ENCODE measurements at places on chromosomes 1 and 21. TPM values are rescaled to one million over a fixed set of nuclear protein-coding genes. Genes with fewer than 3 reads are reported as not detected.

DNA sequence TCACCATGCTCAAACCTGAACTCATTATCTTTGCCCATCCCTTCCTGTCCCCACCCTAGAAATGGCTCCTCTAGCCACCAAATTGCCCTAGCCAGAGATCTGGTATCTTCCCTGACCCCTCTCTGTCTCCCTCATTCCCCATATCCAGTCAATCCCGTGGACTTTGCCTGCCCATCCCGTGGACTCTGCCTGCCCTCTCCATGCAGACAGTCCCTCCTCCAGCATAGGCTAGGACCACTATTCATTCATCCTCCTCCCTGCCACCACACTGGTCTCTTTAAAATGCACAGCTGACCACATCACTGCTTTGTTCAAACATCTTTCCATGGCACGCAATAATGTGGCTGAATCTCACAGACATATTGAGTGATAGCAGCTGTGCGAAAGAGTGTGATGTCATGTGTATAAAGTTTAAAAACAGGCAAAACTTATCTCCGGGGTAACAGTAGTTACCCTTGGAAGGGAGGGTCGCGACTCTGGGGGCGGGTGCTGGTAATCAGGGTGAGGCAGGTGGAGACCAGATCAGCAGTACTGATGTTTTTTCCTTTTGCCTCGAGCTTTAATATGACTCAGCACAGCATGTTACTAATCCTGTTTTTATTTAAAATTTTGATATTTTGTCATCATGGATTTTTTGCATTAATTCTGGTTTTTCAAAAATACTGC is 4.8 kb upstream of the SLC2A1 start:
- DNase-seq: no peak

DNA sequence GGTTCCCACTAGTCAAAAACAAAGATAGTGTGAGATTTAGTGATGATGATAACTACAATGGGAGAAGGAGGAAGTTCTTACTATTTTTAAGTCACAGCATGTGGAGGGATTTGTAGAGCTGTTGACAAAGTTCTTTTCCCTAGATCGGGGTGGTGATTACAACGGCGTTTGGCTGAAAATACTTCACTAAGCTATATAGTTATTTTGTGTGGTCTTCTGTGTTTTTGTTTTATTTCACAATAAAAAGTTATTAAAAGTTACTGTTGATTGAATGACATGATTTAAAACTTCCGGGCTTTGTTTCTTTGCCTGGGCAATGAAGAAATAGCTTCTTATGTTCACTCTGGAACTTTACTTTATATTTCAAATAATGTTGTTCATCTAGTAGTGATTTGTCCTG is 47.3 kb upstream of the SSX2IP start:
- DNase-seq: no peak

DNA sequence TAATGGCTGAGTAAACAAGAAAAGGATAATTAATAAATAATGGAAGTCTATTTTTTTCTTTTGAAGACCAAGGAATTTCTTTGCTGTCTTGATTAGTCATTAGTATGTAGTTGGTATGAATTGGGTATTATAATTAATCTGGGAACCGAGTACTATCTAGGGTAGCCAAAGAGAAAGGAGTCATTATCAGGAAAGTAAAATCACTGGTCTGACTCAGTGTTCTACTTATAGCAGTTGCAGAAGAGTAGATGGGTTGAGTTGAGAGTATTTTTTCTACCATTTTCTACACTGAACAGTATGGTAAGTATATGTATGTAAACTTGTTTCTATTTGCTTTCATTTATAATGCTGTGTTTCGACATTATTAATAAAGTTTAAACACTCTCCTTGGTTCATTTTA is 26.6 kb downstream of the CDC14A start:
- no peak for DNase-seq

DNA sequence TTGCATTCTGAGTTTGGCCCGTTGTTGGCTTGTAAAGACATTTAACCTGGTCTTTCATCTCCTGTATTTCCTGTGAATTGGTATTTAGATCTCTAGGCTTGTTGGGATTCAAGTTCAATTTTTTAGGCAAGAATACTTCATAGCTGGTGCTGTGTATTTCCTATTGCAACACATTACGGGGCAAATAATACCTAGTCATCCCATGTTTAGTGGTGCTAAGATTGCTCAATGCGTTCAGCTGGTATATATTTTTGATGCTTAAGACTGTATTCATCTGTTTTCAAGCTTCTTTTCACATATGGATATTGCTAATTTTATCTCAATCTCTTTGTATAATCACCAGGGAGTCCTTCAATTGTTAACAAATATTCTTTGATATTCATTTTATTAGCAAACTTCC is 87.5 kb upstream of the ZBTB18 start:
- DNase-seq: no peak

Gene C1orf167
- 2.7 TPM for total RNA-seq

DNA sequence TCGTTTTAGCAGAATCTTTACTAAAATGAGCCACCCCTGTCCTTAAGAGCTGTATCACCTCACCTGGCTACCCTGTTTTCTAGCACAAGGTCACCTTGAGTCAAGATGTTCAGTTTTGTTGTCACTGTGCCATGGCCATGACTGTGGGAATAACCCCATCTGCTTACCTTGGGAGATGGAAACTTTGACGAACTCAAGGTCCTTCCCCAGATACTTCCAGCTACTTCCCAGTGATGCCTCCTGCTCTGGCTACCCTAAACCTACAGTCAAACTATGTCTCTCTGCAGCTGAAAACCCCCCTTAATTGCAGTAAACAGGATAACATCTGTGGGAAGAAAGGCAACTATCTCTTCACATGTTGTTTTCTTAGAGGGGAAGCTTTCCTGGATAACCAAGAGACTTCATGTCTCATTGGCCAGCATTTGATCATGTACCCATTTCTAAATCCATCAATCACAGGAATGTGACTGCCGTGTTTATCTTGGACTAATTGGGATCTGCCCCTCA is 89.5 kb upstream of the C1orf21 start:
- DNase-seq: no peak

DNA sequence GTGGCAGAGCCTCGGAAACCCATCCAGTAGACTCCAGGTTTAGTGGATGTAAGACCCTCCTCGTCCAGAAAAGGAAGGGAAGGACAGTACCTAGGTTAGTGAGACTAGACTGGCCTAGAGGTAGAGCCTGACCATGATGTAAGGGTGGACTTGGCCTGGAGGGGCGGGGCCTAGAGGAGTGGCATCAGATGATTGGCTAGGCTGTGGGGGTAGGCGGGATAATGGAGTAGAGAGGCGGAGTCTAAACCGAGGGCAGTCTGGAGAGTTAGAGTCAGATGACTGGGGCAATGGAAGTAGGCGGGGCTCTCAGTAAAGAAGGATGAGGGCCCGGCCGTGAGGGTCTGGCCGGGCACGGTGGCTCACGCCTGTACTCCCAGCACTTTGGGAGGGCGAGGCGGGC is 70.1 kb downstream of the EPHB2 start:
- no peak for DNase-seq

DNA sequence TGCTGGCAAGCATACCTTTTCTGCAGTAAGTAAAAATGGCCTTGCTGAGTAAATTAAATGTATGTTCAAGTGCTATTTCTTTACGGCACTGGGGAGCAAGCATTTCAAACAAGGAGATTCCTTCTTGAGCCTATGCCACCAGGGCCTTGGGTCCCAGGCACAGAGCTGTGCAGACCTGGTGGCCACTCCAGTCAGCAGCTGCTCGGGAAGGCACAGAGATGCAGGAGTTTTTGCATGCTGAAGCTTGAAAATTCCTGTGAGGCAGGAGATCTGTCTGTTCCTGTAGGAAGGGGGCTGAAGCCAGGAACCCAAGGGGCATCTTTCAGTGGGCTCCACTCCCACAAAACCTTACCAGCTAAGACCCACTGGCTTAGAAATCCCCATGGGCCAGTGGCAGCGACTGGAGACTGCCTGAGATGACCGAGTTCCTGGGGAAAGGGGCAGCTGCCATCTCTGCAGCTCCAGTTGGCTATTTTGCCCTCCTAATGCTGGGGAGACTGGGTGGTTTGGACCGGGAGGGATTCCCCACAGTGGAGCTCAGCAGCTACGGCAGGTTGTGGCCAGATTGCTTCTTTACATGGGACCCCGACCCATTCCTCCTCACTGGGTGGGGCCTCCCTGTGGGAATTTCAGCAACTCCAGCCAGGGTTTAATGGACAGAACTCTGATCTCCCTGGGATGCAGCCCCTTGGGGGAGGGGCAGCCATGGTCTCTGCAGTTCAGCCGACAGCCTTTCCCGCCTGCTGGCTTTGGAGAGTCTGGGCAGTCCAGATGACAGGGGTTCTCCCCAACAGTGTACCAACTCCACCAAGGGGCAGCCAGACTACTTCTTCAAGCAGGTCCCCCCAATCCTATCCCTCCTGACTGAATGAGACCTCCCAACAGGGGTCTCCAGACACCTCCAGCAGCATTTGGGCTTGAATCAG is 8.4 kb upstream of the PGBD2 start:
- no peak for DNase-seq

- DNase-seq: no peak
Measured at GRCh38 chr1:230189341-230189740, 122.3 kb downstream of the GALNT2 start.

DNA sequence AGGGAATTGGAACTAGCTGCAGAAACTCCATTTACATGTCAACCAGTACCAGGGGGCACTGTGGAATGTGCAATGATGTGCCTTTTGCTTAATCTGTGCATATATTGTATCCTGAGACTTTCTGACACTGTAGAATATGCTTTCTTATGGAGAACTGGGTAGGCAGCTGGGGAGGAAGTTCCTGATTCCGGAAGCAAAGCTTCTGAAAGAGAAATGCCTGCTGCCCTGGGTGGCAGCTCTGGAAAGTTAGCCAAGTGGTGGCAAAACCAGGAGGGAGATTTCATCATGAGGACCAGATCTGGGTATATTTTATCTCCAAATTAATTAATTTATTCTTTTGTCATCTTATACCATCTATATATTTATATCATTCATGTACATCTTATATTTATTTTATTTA is 116.7 kb downstream of the XCL2 start:
- no peak for DNase-seq

DNA sequence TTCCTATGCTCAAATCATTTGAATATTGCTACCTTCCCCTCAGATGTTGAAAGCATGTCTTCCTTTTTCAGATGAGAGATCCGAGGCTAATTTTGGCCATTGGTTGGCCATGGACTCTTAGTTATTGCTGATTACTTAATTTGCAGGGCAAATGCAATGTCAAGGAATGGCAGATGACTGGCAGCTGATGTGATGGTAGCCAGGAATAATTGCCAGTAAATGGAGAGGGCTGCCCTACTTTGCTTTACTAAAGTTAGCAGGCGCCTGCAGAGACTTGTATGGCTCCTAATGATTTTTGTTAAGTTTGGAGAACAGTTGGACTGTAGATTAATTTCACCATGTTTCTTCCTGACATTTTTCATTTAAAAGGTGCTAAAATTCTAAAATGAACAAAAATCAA is 128.9 kb downstream of the XCL2 start:
- DNase-seq: no peak

DNA sequence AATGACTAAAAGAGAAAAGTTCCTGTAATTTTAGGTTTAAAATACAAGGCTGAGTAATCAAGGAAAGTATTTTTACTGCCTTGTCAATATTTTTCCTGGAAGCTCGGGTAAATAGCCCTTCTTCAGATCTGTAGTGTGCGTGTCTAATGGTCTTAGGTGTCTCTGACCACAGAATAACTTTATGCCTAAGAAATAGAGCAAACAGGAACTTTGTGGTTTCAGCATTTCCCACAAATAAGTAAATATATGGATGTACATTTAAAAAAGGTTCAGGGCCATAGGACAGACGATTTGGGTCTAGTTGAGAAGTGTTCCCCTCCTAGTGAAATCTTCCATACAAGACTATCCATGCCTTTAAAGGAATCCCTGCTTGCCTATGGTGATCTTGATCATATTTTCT is 107.0 kb downstream of the ZC3H11B start:
- DNase-seq: no peak

Gene HSPG2
- total RNA-seq: 263 TPM

DNA sequence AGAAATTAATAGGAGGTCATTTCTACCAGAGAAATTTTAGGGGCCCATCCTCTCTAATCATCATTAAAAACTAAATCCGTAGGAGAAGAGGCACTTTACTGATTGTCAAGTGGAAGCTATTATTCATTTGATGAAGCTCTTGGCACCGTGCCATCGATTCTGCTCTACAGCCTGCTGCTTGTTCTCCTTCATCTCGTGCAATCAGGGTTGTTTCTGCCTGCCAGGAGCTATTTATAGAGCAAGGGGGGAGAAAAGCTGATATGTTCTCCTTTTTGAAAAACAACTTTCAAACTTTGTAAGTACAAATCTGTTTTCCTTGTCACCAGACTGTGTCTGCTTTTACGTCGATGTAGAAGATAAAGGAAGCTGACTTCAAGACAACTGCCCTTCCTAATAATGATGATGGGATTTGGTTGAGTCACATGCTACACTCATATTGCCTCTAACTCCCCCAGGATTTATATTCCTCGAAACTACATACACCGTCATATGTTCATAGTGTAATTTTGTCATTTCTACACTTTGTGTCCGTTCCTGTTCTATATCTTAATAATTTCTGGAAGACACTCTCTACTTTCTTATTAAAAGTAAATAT is 169.6 kb upstream of the LHX8 start:
- no peak for DNase-seq

- DNase-seq: no peak
Measured at GRCh38 chr1:90969241-90969640, 52.6 kb downstream of the ZNF644 start.

GRCh38 chr1:10471411-10472219 is 714 bp downstream of the DFFA start:
- no peak for DNase-seq

GRCh38 chr1:41243079-41243385 is 926 bp upstream of the SCMH1 start:
- DNase-seq: no peak

GRCh38 chr1:54501849-54502248 is 46.2 kb upstream of the ACOT11 start:
- DNase-seq: no peak

DNA sequence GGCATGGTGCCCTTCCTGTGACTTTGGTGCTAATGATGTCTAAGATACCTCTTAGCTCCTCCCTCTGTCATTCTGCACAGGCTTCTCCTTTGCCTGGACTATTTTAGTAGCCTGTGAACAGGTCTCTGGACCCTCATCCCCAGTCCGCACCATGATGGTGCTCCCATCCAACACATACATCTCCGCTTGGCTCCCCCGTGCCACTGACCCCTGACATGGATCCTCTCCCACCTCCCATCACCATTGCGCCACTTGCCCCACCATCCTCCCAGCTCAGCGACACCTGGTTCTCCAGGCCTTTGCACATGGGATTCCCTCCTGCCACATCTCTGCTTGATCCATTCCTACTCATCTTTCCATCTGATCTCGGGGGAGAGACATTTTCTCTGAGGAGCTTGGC is 33.9 kb downstream of the RUNX3 start:
- no peak for DNase-seq

- DNase-seq: no peak
Measured at GRCh38 chr1:247408100-247408499, 7.9 kb upstream of the NLRP3 start.

GRCh38 chr1:33099290-33100118 is 18.6 kb downstream of the AZIN2 start:
- peak; percentile 47 for DNase-seq

GRCh38 chr1:29330856-29331255 is 94.5 kb downstream of the PTPRU start:
- DNase-seq: no peak
